Suppressor macrophage (primary cell): ENCODE measurements at places on chromosomes 13 and 19.

GRCh38 chr13:91776611-91777193 is 378.3 kb downstream of the GPC5 start:
- DNase-seq = no peak

DNA sequence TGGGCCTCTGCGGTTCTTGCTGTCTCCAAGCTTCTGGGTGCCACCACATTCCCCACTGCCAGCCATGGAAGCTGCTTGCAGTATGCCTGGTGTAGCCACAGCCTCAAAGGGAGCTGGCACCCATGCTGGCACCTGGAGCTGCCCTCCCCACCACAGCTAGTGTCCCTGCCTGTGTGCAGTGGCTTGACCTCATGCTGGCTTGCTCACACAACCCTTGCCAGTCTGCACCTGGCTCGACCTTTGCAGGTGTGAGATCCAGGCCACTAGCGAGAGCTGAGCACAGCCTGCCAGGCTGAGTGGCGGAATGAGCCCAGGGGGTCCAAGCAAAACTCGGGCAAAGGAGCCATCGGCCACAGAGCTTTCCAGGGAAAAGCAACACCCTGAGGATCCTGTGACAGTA is 236.7 kb upstream of the CSNK1A1L start:
- DNase-seq = no peak

DNA sequence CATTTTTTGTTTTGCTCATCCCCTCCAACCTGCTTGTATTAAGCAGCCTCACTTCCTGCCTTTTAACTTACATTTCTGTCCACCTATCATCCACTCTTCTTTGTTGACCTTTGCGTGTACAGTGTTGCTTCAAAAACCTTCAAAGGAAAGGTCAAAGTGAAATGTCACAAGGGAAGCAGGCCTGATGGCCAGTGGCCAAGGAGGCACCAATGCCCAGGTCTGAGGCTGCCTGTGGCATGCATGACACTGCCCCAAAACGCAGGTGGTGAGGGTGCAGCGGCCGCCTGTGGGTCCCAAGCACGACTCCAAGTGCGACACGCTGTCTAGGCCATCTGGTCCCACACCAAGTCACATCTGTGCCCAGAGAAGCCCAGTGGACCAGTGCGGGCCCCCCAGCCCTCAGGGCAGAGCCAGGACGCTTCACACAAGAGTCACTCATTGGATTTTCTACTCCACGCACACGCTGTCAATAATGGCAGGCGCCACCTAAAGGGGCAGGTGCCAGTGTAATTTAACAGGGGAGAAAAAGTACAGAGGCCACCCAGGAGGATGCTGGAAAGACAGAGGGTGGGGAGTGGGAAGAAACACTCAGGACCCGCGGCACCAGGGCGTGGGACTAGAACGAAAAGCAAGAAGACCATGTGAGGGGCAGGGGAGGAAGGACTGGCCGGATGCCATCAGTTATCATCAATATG is 23.5 kb downstream of the SLC7A1 start:
- no peak for DNase-seq

GRCh38 chr13:44516771-44517170 is 59.4 kb downstream of the TSC22D1 start:
- no peak for DNase-seq

DNA sequence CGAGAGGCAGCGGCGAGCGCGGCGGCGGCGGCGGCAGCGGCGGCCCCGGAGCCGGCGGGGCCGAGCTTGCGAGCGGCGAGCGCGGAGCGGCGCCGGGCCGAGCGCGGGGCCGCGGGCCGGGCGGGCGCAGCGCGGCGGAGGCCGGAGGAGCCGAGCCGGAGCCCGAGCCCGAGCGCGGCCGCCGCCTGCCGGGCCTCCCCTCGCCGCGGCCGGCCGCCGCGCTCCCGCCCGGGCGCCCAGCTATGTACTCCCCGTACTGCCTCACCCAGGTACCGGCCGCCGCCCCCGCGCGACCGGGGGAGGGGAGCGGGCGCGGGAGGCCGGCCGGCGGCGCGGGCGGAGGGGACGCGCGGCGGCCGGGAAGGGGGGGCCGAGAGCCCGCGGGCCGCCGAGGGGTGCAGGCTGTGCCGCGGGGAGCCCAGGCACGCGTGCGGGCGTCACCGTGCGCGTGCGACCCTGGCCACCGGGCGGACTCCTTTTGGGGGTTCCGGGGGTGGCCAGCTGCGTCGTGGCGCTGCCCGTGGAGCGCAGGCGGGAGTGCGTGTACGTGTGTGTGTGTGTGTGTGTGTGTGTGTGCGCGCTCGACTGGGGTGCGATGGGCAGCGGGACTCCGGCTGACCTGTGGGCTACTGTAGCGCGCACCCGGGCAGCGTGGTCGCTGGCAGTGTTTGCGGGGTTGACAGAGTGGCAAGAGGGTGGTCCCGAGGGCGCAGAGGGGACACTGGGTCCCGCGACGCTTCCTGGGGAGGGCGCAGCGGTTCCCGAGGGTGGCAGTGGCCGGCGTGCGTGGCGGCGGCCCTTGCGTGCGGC is 526 bp downstream of the NFIX start:
- DNase-seq = peak; percentile 3

GRCh38 chr19:10921199-10921909 is 7.1 kb downstream of the YIPF2 start:
- DNase-seq = no peak

- no peak for DNase-seq
Observed at GRCh38 chr13:45921162-45921736, 69.7 kb upstream of the SIAH3 start.

DNA sequence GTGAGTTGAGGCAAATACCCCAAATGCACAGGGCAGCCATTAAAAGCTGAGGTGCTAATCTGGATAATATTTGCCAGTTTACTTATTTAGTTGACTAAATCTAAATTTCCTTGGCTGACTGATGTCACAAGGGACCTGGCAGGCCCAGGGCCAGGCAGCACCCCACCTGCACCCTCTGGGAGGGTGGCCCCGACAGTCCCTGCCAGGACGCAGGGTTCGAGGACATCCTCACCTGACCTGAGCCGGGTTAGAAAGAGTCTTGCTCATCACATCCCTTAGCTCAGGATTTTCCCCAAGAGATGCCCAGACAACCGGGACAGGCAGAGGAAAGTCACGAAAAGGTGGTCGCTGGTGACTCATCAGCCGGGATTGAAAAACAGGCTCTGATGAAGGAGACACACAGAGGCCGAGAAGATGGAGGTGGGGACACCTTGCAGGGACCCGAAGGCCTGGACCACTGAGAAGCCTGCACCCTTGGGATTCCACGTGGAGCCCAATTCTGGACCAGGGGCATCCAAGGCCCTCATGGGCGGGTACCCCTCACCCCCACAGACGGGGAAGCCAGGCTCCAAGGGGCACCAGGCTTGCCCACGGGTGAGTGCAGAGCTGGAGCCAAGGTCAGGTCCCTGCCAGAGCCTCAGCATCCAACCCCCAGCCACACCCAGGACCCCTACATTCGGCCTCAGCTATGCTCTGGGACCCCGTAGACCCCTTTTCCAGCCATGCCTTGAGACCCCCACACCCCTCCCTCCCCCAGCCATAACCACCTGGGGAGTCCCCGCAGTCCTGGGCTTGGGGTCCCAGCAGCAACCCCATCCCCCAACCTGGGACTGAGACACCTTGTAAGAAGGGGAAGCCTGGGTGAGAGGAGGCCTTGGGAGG is 103.2 kb downstream of the SOX1 start:
- no peak for DNase-seq

GRCh38 chr13:30679483-30680330 is 55.6 kb upstream of the ALOX5AP start:
- DNase-seq = peak; percentile 66

DNA sequence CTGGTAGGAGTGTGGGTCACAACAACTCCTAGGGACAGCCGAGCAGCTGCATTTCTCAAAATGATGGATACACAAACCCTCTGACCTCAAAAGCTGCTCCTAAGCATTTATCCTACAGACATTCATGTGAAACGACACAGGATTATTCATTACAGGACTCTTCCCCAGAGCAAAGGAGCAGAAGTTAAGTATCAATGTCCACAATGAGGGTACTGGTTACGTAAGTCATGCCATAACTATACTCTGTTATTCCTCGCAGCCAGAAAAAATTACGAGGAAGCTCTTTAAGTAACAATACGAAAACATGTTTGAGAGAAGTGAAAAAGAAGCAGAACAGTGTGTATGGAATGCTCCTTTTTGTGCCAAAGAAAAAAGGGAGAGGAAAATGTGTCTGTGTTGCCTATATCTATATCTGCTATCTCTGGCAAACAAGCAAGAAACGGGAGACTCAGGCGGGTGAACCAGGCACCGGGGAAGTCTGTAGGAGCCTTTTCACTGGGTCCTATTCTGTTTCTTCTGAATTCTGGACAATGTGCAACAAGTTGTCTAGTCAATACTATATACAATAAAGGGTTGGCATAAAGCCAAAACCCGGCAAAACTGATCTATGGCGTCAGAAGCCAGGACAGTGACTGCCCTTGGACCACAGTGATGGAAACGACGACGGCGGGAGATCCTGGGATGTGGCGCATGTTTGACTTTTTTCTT is 1.3 kb downstream of the ISOC2 start:
- DNase-seq = peak; percentile 30

- no peak for DNase-seq
Observed at GRCh38 chr13:76879883-76880270, 6.3 kb downstream of the KCTD12 start.

DNA sequence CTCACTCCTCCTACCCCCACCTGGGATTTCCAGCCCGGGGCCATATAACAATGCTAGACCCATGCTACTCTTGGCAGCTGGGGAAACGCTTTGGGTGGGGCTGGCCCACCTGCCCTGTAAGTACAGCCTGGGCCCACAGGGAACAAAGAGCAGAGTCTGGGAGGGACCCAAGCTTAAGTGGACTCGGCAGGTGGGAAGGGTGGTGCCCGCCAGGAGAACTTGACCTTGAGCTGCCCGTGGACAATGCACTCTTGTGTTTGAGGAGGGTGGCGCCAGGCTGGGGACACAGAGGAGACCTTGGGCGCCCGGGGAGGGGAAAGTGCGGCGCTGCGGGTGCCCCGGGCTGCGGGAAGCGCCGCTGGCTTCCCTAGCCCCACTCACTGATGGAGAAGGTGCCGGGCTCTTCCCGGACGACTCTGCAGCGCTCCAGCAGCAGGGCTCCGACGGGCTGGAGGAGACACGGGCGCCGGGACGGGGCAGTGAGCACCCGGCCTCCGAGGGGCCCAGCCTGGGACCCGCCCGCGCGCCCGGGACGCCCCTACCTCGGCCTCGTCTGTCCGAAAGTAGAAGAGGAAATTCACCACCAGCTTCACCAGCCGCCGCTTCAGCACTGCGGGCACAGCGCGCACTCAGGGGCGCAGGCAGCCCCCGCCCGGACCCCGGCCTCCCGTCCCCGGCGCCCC is 607 bp downstream of the PLEKHJ1 start:
- DNase-seq = peak; percentile 43
